ENCODE measurements at places on chromosomes 6 and 20.
A peak's percentile ranks its signal among the peaks of the same experiment; 100 is the strongest.

DNA sequence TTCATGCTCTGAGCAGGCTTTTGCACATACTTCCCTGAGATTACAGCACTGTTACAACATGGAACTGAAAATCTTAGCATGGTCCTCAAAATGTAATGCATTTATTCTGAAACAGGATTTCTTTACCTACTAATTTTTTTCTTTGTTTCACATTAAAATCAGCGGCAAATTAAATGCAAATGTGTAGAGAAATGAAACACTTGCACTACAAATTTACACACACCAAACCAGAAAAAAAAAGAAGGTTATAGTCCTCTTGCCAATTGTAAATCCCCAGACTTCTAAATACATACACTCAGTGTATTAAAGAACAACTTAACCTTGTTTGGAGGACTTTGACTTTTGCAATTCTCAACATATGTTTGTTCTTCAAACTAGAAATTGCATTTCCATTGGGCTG is 210.9 kb upstream of the TBX18 start:
- no peak for DNase-seq

DNA sequence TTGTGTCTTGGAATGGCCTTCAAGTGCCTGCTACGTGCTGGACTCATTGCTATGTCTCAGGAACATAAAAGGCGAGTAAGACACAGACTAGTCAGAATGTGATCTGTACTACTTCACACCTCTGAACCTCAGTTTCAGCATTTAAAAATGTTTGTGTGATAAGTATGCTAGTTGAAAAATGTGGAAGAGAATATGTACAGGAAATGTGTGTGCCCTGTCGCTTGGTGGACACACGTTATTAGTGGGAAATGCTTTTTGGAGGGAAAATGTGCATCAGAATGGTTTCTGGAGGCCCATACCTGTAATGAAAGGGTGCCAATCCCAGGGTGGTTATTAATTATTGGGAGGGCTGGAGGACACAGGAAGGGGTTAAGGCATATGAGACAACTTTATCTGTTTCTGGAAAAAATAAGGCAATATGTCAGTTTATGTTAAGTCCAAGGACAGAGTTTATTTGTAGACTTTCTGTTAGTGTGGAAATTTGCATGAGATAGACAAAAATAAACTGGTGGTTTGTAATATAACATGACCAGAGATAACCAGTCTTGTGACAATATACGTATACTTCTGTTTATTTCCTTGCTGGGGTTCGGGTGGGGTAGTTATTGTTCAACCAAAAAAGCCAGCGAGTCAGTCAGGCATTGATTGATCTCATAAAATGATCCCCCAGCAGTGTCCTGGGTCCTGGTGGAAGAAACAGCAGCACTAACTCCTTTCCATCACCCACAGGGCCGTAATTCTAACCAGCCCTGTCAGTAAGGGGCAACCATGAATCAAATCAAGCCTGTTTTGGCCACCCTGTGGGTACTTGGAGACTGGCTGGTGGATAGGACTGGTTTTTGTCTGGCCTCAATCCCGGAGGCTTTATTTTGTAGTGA is 117.9 kb downstream of the JARID2 start:
- no peak for DNase-seq

- DNase-seq = no peak
Observed at GRCh38 chr6:51509597-51509996, 577.8 kb downstream of the PKHD1 start.

GRCh38 chr20:57993716-57994431 is 234.6 kb downstream of the ANKRD60 start:
- DNase-seq = no peak

DNA sequence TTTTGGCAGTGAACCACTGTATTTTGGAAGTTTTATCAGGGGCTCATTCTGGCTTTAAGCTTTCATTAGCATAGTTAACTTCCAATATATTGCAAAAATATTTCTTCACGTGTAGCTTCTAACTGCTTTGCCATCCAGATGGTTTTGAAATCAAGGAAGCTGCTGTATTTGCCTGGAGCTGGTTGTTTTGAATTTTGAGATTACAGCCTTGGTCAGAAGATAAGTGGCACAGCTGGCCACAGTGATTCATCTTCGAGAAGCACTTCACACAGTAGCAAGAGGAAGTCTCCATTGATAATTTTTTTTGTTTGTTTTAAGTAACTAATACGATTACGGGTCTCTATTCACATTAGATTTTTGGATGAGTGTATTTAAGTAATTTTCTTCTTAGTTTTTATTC is 3.8 kb downstream of the APCDD1L start:
- peak; percentile 83 for DNase-seq

DNA sequence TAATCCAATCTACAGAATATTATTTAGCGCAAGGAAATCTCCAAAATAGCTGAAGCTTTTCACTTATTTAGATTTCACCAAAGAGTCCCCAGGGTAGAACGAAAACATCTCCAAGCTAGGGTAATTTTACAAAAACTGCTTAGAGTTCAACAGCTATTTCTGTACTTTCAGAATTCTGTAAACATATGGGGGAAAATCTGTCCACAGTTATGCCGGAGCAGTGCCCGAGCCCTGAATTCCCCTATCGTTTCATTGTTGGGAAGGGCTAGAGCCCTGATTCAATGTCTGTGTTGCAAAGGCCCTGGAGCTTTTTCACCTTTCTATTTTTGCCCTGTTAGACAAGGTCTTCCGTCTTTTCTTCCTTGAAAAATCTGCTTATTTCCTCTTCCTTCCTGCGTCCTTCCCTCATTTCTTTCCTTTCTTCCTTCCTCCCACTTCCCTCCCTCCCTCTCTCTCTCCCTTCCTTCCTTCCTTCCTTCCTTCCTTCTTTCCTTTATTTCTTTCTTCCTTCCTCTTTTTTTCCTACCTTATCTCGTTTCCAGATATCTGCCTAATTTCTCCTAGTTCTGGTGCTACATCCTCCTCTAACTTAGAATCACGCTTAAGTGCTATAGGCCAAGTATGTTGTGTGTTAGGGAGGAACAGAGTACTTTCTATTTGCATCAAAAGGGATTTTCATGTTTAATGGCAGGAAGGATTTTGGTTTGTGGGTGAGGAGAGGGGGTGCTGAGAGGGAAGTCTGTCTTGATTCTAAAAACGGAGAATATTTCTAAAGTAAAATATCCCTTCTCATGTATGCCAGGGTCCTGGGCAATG is 122.5 kb upstream of the BMP2 start:
- DNase-seq = no peak

- DNase-seq = no peak
Observed at GRCh38 chr6:37317312-37318038, 36.3 kb upstream of the RNF8 start.

GRCh38 chr6:1827984-1828793 is 218.5 kb downstream of the FOXC1 start:
- no peak for DNase-seq

DNA sequence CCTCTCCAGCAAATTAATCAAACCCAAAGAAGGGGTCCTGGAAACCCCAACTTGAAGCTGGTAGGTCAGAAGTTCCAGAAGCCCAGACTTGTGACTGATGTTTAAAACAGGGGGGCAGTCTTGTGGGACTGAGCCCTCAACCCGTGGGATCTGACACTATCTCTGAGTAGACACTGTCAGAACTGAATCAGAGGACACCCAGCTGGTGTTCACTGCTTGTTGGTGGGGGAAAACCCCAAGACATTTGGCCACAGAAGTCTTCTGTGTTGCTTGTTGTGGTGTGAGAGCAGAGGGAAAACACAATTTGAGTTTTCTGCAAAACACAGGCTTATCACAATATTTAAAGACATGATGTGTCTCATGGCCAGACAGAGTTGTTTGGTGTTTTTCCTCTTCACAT is 29.9 kb downstream of the KIF13A start:
- peak; percentile 43 for DNase-seq

DNA sequence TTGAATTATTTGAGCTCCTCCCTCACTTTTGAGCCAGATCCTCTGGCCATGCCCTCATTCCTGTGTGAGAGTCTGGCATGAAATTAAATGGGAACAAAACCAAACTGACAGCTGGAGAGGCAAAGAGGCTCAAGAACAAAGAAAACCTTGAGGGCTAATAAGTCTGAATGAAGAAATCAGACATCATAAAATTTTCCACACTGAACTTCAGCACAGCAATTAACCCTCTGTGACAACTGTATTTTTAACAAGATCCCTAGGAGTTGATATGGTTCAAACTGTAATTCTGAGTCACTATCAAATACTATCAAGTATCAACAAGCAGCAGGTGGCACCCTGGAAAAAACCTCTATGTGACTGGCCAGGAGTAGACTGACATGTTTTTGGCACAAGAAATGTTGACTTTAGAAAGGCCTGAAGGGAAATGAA is 109.4 kb upstream of the EMILIN3 start:
- DNase-seq = peak; percentile 72

GRCh38 chr6:15152700-15153099 is 93.2 kb upstream of the JARID2 start:
- DNase-seq = no peak

GRCh38 chr20:50969435-50969834 is 10.8 kb downstream of the MOCS3 start:
- DNase-seq = no peak

DNA sequence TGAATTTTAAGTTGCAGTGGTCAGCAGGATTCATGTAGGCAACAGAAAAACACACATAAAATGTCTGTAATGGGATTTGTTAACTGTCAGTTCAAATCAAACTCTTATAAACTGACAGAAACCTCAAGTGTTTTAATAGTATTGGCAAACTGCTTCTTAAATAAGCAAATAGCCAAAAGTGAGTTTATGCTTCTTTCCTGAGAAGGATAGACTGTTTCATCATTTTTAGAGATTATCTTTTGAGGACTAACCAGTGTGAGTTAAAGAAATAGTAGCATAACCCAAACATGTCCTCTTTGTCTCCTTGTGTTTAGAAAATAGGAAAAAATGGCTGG is 68.0 kb downstream of the AIG1 start:
- DNase-seq = no peak

DNA sequence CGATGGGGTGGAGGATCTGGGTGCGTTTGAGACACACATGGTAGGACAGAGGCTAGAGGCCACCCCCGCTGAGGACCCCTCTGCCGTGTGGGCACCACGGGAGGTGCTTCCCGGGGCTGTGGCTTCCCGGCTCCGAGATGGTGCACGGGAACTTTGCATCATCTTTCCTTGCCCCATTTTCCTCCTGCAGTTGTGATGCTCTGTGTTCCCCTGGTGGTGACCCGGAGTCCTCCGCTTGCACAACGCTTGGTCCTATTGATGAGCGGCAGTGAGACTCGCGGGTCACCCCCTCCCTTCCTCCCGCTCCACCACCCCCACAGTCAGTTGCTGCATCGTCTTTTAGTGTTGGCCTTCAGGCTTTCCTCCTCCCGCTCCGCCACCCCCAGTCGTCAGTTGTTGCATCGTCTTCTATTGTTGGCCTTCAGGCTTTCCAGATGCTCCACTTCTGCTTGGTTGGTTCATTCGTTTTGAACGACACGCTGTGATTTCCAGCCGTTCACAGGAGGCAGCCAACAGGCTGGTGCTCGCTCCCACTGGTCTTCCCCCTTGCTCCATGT is 37.3 kb downstream of the PYGB start:
- peak; percentile 34 for DNase-seq

- no peak for DNase-seq
Observed at GRCh38 chr6:14273191-14273590, 155.6 kb downstream of the CD83 start.

- no peak for DNase-seq
Observed at GRCh38 chr20:32360333-32360634, 2.2 kb downstream of the ASXL1 start.

DNA sequence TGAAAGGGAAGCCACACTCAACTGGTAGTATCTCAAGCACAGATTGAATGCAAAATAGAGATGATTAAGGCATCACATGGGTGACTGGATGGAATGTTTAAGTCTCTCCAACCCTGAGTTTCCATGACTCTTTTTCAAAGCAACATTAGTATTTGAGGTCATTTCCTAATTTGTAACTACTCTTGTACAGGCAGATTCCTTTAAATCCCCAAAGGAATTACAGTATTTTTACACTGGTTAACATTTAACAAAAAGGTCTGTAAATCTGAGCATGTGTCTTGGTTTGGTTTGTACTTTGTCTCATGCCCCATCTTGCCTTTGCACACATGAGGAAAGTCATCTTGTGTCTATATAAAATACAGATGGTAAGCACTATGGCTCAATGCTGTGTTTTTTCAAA is 15.1 kb downstream of the RMND1 start:
- peak; percentile 83 for DNase-seq

DNA sequence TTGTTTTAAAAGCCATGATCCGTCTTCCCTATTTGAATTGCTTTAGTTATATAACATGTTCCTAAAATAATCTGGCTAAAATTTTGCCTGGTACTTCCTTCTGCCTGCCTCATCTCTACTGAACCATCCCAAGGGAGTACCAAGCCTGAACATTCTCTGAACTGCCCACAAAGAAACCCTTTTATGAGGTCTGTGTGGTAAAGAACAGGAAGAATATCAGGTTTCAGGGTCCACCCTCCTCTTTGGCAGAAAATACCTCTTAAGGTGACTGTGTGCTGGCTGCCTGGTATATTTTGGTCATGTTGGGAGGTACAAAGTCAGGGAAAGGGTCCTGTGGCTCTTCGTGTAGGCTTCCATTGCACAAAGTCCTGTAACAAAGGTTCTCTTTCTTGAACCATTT is 574.1 kb upstream of the CHD6 start:
- DNase-seq = no peak

GRCh38 chr20:16752082-16752481 is 3.9 kb downstream of the OTOR start:
- no peak for DNase-seq

- DNase-seq = no peak
Observed at GRCh38 chr20:21126581-21126870, 644 bp downstream of the KIZ start.

DNA sequence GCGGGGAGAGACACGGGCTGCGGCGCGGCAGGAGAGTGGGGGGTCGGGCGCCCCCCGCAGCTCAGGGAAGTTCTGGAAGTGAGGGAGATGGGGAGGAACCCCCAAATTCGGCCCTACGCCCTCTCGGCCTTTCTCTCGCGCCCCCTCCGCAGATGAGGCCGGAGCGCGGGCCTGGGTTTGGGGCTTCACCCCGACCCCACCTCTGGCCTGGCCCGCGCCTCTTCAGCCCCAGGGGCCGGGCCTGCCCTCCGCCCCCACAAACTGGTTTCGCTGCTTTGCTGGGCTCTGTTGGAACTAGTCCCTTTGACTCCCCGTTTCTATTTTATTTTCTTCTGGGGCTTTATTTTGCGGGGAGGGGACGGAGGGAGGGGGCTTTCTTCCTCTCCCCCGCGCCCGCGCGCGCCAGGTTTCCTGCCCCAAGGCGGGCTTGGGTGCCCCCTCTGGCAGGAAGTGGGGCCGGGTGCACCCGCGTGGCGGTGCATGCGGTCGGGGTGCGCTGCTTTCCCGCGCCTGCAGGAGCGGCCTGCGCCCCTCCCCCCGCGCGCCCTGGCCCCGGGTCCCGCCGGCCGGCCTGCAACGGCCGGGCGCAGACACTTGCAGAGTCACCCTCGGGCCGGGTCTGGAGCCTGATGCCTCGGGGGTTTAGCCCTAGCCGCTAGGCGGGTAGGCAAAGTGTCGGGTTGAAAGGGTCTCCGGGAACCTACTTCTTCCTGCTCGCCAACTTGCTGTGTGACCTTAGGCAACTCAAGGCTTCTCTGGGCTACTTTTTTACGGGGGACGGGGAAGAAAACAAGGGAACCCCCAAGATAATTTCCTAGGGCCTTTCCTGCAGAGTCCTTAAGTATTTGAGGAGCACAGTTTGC is 1.3 kb downstream of the HMGA1 start:
- peak; percentile 31 for DNase-seq
